ENCODE measurements at places on chromosomes 6 and 20. TPM values are rescaled to one million over a fixed set of nuclear protein-coding genes. Genes with fewer than 3 reads are reported as not detected.

The RSPO4 gene
- total RNA-seq = not detected

The SNAP25 gene
- total RNA-seq = not detected

The NRSN2 gene
- total RNA-seq = 40.2 TPM

The HLA-DRB1 gene
- not detected for total RNA-seq

The CST7 gene
- total RNA-seq = not detected

The PSMB8 gene
- total RNA-seq = 86.4 TPM

The EPPIN gene
- total RNA-seq = not detected

The PACRG gene
- total RNA-seq = 0.17 TPM

The CST3 gene
- total RNA-seq = 284 TPM

The OR2J3 gene
- not detected for total RNA-seq

The AIF1 gene
- not detected for total RNA-seq

The LBP gene
- 0.05 TPM for total RNA-seq

The CAP2 gene
- 2.6 TPM for total RNA-seq

The TTI1 gene
- total RNA-seq = 22.2 TPM

The EGFL8 gene
- 1.3 TPM for total RNA-seq

The C6orf136 gene
- total RNA-seq = 3.5 TPM

The NFATC2 gene
- total RNA-seq = 4.8 TPM

The LAMA4 gene
- 842 TPM for total RNA-seq

The SCGN gene
- not detected for total RNA-seq

The GSS gene
- 73.7 TPM for total RNA-seq

The SLC32A1 gene
- not detected for total RNA-seq

The FAM83C gene
- not detected for total RNA-seq

The UST gene
- 0.28 TPM for total RNA-seq

The ALDH5A1 gene
- total RNA-seq = 1.0 TPM

The PEX7 gene
- 5.9 TPM for total RNA-seq

The PROKR2 gene
- not detected for total RNA-seq

Data from dermis blood vessel endothelial cell (primary cell).